ENCODE measurements at places on chromosomes 2 and 18.

GRCh38 chr18:35827275-35827902 lies 145.1 kb upstream of the RMP24 start:
- DNase-seq: no peak
- H3K36me3 ChIP-seq: no peaks in the 10 kb centered on the region
- no peak overlapping the region for H3K27ac ChIP-seq

DNA sequence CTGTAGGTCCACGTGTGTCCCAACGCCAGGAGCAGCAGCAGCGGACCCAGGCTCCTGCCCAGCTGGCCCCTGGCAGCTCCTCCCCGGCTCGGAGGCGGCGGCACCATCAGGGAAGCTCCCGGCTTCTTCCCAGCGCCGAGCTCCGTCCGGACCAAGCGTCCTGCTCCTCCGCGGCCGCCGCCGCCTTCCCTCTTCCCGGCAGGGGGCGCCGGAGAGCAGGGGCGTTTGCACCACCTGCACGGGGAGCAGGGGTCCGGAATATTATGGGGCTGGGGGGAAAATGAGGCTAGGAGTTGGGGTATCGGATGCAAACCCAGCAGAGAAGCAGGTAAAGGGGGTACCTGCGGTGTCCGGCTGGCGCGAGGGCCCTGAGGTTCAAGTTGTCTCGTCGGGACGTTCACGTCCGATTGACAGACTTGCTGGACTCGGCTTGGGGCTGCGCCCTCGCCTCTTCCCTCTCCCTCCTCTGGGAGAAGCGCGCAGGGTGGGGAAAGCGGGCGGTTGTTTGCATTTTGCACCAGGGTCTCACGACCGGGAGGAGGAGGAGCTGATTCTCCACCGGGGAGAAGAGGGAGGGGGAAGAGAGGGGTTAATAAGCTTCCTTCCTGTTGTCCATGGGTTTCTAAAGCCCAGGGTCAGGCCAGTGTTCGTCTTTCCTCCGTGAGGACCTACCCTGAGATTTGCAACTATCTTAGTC lies at the start of gene CCBE1:
TSS of gene CCBE1 (minus strand) at position 188 of the 697 bp plus-strand sequence.
- peaks cover 29% of the 10 kb centered on the region for H3K4me1 ChIP-seq
- peak within 1 kb of the TSS; percentile 49 for H3K4me3 ChIP-seq
- H3K27me3 ChIP-seq: peaks cover 54% of the 10 kb centered on the region
- no peaks in the 10 kb centered on the region for H3K36me3 ChIP-seq

- H3K27me3 ChIP-seq: no peaks in the 10 kb centered on the region
- peaks cover 9% of the 10 kb centered on the region for H3K4me1 ChIP-seq
- peak overlapping the region; percentile 84 for H3K27ac ChIP-seq
- H3K4me3 ChIP-seq: no peak overlapping the region
- peaks cover 13% of the 10 kb centered on the region for H3K36me3 ChIP-seq
Observed at GRCh38 chr2:237716011-237716410, 82.6 kb upstream of the RBM44 start.

- H3K4me1 ChIP-seq: no peaks in the 10 kb centered on the region
- H3K27me3 ChIP-seq: no peaks in the 10 kb centered on the region
Observed at GRCh38 chr2:215487002-215487372, 51.1 kb upstream of the FN1 start.

DNA sequence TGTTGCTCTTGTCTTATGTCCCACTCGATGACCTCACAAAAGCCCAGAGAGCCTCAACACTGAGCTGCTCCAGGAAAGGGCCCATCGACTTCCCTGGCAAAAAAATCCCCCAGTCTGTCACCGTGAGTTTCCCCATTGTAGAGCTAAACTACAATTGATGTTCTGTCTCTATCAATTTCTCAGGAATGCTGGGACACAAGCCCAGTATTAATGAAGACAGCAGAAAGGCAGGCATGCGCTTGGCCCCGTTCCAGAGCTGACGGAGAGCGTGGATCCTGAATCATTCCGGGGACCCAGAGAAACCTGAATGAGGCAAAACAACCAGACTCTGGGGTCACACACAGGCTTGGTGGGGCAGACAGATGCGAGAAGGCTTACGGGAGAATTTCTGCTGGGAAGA lies 146.9 kb downstream of the TTC32 start:
- H3K36me3 ChIP-seq: no peaks in the 10 kb centered on the region
- no peaks in the 10 kb centered on the region for H3K4me1 ChIP-seq
- H3K27ac ChIP-seq: no peak overlapping the region
- no peak for DNase-seq
- no peaks in the 10 kb centered on the region for H3K27me3 ChIP-seq
- H3K4me3 ChIP-seq: no peak overlapping the region

DNA sequence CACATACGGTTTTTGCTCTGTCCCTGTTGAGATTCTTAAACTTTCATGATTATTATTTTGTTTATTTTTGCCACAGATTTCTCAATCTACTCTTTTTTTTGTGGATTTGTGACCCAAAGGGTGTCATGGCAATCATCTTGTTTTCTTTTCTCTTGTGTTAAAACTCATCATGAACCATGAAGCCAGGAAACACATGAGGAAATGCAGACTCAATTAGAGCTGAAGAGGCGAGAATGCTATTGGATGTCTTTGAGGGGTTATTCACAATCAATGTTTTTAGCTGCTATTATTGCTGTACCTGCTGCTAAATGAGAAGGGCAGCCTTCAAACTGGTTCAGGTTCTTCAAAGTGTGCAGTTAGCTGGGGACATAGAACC lies 99.5 kb upstream of the MMADHC start:
- H3K4me3 ChIP-seq: no peak overlapping the region
- H3K4me1 ChIP-seq: no peaks in the 10 kb centered on the region
- no peak for DNase-seq
- no peaks in the 10 kb centered on the region for H3K27me3 ChIP-seq

DNA sequence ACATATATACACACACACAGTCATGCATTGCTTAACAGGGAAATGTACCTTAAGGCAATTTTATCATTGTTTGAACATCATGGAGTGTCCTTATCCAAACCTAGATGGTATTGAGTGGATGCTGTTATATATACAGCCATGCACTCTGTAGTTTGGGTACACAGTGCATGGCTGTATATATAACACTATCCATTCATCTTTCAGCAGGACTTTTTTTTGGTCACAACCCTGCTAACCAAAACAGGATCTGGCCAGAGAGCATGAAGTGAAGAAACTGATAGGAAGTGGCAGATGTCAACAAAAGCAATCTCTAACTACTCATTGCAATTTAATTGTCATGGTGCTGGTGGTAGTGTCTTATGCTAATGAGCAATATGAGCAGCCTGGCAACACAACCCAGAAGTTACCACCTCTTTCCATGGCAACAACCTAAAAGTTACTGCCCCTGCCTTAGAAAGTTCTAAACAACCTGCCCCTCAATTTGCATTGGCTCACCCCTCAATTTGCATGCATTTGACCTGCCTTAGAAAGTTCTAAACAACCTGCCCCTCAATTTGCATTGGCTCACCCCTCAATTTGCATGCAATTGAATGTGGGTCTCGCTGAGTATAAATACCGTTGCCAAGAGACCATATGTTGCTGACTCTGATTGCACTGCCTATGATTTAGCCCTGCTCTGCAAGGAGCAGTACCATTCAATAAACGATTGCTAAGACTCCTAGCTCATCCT lies 434.9 kb downstream of the DSEL start:
- no peak overlapping the region for H3K27ac ChIP-seq
- no peak for DNase-seq
- H3K36me3 ChIP-seq: no peaks in the 10 kb centered on the region
- H3K4me1 ChIP-seq: no peaks in the 10 kb centered on the region

DNA sequence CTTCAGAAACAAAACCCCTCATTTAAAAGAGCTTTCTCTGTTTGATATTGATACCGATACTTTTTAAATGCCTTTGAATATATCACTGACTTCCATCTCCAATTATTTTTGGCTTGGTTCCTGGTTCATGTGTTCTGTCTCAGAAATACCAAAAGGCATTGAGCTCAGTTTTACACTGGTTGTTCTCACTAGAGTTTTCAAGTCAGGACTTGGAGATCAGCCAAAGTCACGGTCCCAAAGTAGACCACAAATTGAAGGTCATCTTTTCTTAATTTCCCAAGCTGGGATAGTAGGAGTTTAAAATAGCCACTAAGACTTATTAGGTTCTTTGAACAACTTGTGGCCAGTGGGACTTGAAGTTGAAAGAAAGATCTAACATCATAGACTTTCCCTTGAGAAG lies 24.2 kb downstream of the DHRS9 start:
- no peak overlapping the region for H3K4me3 ChIP-seq
- no peaks in the 10 kb centered on the region for H3K36me3 ChIP-seq
- H3K27ac ChIP-seq: no peak overlapping the region
- H3K4me1 ChIP-seq: no peaks in the 10 kb centered on the region
- no peak for DNase-seq

- no peak overlapping the region for H3K4me3 ChIP-seq
- H3K27me3 ChIP-seq: no peaks in the 10 kb centered on the region
- H3K36me3 ChIP-seq: no peaks in the 10 kb centered on the region
- no peak for DNase-seq
- H3K4me1 ChIP-seq: no peaks in the 10 kb centered on the region
Observed at GRCh38 chr2:224595518-224595917, 10.4 kb upstream of the CUL3 start.

DNA sequence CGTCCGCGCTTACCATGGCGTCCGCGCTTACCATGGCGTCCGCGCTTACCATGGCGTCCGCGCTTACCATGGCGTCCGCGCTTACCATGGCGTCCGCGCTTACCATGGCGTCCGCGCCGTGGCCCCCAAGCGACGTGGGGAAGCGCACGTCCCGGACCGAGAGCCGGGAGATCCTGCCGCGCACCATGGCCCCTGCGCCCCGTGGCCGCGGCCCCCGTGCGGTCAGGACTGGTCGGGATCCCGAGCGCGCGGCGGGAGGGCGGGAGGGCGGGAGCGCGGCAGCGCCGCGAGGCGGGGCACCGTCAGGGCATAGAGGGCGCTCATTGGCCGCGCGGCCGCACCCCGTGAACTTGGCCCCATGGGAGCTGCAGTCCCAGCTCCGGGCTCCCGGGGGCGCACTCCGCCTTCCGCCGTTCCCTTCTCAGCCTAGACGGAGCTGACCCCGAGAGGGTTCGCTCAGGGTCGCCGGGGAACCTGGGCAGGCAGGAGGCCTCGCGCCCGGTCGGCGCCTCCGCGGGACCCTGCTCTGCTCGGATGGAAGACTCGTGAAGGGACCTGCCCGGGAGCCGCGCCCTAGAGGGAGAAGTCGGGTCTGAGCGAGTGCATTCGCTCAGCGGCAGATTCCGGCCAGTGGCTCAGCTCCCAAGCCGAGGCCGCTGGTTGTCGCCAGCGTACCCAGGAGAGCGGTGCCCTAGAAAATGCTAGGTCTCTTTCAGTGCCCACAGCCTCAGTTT lies at the start of gene ENOSF1:
TSS of gene ENOSF1 (minus strand) at position 230 of the 734 bp plus-strand sequence. CDS start at position 187, 43 bp downstream.
- DNase-seq: peak; percentile 95
- H3K4me3 ChIP-seq: peak within 1 kb of the TSS; percentile 83
- no peaks in the 10 kb centered on the region for H3K27me3 ChIP-seq
- peak within 1 kb of the TSS; percentile 97 for H3K27ac ChIP-seq
- peaks cover 13% of the 10 kb centered on the region for H3K36me3 ChIP-seq

GRCh38 chr2:194539425-194539824 lies 1117.6 kb upstream of the SLC39A10 start:
- H3K27ac ChIP-seq: no peak overlapping the region
- no peaks in the 10 kb centered on the region for H3K4me1 ChIP-seq
- DNase-seq: peak; percentile 2
- H3K4me3 ChIP-seq: no peak overlapping the region

DNA sequence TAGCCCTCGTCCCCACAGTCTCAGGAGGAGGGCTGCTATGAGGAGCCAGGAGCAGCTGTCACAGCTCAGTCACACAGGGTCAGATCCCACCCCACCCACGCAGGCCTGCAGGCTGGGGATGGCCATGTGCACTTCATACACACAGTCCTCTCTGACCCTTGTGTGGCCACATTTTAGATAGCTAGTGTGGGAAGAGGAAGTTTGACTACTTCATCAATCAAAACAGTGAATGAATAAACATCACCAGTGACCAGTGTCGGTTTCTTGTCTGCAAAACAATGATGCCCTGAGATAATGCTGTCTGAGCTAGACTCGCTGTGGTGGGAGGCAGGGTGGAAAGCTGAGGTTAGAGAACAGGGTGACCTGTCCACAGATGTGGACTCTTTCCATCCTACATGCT lies 107.1 kb downstream of the PIEZO2 start:
- no peak for DNase-seq
- no peak overlapping the region for H3K4me3 ChIP-seq
- H3K27me3 ChIP-seq: no peaks in the 10 kb centered on the region
- H3K36me3 ChIP-seq: no peaks in the 10 kb centered on the region

- H3K27me3 ChIP-seq: peaks cover 13% of the 10 kb centered on the region
- H3K27ac ChIP-seq: no peak overlapping the region
- H3K4me1 ChIP-seq: no peaks in the 10 kb centered on the region
- no peaks in the 10 kb centered on the region for H3K36me3 ChIP-seq
- no peak for DNase-seq
- H3K4me3 ChIP-seq: no peak overlapping the region
Observed at GRCh38 chr2:95048825-95049682, 23.5 kb downstream of the MAL start.

- no peak overlapping the region for H3K4me3 ChIP-seq
- DNase-seq: no peak
- H3K27ac ChIP-seq: no peak overlapping the region
Observed at GRCh38 chr2:119473621-119474370, 42.1 kb downstream of the TMEM37 start.

- no peaks in the 10 kb centered on the region for H3K27me3 ChIP-seq
- no peaks in the 10 kb centered on the region for H3K4me1 ChIP-seq
- DNase-seq: no peak
- no peaks in the 10 kb centered on the region for H3K36me3 ChIP-seq
Observed at GRCh38 chr18:51686590-51686989, 489.1 kb upstream of the MEX3C start.
